ENCODE measurements at places on chromosomes 4 and X. TPM values are rescaled to one million over a fixed set of nuclear protein-coding genes. Genes with fewer than 3 reads are reported as not detected.

GRCh38 chr4:136725286-136726081, 806.8 kb downstream of the PCDH18 start:
- DNase-seq = peak; percentile 83

Gene TKTL2
- not detected for polyA plus RNA-seq

DNA sequence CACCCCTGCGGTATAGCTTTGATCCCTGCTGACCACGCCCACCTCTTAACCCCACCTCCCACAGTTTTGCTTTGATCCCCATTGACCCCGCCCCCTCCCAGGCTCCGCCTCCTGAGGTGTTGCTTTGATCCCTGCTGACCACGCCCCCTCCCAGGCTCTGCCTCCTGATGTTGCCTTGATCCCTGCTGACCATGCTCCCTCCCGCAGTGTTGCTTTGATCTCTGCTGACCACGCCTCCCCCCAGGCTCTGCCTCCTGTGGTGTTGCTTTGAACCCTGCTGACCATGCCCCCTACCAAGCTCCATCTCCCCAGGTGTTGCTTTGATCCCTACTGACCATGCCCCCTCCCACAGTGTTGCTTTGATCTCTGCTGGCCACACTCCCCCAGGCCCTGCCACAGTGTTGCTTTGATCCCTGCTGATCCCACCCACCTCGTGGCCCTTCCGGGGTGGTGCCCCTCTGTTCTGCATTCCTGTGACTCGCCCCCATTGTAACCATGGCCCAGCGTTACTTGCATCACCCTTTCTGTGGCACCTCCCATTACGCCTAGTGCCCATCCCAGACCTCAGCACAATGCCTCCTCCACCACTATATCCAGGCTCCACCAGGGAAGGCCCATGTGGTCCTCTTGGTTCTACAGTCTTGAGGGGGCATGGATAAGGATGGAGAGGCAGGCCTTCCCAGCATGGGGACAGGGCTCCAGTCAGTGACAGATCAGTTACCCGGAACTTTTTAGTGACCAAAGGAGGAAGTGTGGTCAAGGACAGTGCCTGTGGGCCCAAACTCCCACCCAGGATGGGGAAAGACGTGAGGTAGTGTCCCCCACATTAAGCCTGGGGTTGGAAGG, 70.8 kb downstream of the ADRA2C start:
- no peak for DNase-seq

DNA sequence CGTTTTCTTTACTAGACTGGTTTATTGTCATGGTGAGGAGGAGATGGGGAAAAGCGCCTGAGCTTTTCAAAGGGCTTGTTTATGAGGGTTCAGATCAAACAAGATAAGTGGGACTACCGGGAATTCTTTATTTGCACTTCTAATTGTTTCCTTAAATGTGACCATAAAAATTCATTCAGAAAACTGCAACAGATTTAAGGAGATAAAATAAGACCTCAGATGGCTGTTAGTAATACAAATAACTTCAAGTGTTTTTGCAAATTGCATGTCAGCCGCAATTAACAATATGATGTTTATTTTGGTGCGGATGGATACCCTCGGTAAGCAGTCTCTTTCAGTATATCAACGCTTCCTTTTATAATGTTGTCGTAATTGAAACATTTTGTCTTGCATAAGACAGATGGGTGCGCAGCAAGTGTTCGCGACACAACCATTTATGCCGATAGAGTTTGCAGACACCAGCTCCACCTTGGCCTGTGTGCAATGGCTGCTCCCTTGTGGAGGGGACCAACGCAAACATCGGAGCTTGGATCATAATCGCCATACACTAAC, 151.0 kb downstream of the C4orf33 start:
- DNase-seq = no peak

- DNase-seq = no peak
Measured at GRCh38 chrX:39975101-39975925, 122.4 kb downstream of the BCOR start.

DNA sequence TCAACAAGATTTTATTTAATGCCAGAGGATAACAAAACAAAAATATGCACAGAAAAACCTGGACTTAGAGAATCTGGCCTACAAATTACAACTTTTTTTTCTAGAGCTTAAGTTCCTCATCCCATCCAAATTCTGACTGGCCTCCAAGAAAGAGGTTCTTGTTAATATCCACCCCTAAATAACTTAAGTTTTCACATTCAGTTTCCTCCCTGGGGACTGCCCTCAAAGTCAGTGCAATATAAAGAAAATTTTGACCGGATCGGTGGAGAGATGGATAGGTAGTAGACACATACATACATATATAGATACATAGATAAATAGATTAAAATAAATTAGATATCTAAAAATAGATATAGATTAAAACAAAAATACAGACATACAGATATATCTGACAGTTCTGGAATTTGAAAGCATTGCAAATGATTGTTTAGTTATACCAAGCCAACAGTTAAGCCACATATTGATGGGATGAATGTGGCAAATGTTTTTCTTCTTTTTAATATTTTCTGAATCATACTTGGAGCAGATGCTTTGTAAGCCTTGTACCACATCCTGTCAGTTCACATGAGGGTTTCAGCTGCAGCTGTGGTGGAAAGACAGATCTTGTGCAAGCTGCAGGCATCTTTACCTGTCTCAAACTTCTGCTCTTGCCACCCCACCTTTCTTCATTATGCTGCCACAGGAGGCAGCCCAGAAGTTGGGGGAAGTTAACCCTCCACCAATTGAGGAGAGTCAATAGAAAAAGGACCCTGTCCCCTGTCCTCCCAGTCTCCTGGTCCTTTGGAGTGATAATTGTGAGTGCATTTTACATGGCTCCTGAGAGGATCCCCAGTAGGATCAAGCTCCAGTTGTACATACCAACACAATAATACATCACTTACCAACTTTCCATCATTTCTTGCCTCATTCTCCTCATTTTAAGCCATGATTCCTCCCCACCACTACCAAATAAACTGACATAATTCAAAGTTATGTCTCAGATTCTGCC, 58.5 kb upstream of the PRDM8 start:
- DNase-seq = peak; percentile 82

DNA sequence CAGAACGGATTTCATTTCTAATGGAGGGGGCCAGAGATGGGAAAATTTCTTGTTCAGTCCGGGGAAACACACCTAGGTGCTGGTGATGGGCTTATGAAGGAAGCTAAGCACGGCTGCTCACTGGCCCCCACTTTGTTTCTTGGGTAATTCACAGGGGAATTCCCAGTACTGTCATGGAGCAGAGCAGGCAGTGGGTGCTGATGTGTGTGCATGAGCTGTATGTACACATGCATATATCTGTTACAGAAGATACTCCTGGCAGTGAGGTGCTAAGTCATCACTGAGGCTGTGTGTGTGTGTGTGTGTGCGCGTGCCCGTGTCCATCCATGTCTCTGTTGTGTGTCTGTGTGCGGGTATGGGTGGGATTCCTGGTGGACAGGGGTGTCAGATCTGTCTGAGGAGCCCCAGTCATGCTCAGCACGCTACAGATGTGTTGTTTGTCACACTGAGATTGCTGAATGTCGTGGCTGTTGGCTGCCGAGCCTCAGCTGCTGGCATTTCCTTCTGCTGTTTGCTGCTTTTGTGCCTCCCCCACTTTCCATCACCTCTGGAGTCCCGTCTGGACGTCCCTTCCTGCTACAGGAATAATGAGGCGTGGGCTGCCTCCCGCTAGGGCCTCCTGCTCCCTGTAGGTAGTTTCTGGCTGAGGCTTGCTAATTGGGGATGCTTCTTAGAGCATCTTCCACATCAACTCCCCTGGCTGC, 53.3 kb downstream of the JADE1 start:
- peak; percentile 72 for DNase-seq

Gene RNF150
- polyA plus RNA-seq = 6.6 TPM

Gene SPATA4
- 0.14 TPM for polyA plus RNA-seq

Gene ZAR1
- polyA plus RNA-seq = not detected

- DNase-seq = no peak
Measured at GRCh38 chr4:41329361-41329760, 72.6 kb downstream of the UCHL1 start.

Gene JCHAIN
- 0.86 TPM for polyA plus RNA-seq

- DNase-seq = no peak
Measured at GRCh38 chrX:9396930-9397329, 67.9 kb upstream of the TBL1X start.

DNA sequence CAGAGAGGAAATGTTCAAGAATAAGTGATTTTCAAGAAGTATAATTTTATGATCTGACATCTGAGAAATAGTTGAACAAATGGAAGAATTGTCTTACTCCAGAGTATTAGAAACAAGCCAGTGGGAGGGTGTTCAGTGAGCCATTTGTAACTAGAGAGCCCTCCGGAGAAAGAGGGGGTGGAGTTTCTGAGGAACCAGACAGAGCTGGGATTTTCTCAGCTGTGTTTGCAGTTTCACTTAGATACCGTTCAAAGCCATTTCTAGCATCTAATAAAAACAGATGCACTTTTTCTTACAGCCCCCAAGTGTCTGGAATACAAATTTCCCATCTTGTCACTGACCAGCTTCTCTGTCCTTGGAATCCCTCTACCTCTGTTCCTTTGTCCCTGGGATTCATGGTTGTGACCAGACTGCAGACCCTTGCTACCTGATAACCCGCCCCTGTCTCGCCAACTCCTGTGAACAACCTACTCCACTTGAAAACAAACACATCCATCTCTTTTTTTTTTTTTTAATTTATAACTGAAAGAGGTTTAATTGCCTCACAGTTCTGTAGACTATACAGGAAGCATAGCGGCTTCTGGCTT, 132.8 kb upstream of the KLF3 start:
- DNase-seq = peak; percentile 3

- DNase-seq = no peak
Measured at GRCh38 chrX:33968611-33969010, 163.5 kb downstream of the FAM47A start.

Gene PABPC1L2B
- not detected for polyA plus RNA-seq

Gene GLA
- polyA plus RNA-seq = 26.4 TPM

Gene KLKB1
- polyA plus RNA-seq = not detected

- DNase-seq = no peak
Measured at GRCh38 chrX:70423936-70424675, 992 bp downstream of the GDPD2 start.

GRCh38 chr4:23890369-23891063, 669 bp upstream of the PPARGC1A start:
- DNase-seq = no peak

DNA sequence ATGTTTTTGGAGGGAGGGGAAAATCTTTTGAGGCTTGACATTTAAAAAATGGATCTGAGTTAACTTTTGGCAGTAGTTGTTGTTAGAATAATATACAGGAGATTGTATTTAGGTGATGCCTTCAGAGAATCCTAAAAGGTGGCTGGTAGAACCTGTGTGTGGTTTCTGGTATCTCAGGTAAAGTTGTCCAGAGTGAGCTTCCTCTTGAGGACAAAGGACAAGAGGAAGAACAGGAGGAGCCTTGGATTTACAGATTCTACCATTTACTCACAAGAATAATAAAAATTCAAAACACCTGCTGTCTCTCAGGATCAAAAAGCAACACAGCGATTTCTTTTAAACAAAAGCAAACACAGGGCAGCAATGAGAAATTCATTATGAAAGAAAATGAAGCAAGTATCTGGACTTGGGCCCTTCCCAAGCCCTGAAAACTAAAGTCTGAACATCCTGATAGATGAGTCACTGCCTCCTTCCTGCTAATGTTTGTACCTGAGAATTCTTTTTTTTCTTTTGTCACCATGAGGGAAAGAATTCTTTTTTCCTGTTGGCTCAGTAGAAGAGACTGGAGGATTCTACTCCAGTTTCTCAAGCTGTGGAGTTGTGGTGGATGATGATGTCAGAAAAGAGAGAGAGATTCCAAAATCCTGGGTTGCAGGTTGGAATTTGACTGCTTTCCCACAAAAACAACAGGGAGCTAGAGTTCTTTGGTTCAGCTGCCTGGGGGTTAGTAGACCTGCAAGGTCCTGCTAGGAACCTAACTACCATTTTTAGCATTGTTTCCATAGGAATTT, 31.5 kb upstream of the RAPGEF2 start:
- peak; percentile 68 for DNase-seq

Gene GPR34
- not detected for polyA plus RNA-seq

Gene SOD3
- polyA plus RNA-seq = 7.3 TPM
